OCI-M1 (cell line): ENCODE measurements at places on chromosomes 7 and 10.

DNA sequence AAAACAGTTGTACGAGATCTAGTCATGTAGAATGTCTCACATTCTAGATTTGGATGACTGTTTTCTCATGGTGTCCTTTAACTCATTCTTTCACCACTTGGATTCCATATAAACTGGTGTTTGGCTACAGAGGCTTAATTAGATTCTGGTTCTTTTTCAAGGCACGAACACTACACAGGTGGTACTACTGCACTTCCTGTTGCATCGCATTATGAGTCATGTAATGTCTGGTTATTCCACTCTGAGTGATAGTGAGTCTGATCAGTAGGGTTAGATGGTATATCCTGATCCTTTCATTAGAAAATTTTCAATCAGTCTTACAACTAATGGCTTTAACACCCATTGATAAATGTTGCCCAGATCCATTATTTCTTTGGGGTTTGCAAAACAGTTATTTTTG lies 11.2 kb upstream of the AKAP9 start:
- DNase-seq: no peak

- peak; percentile 61 for DNase-seq
Observed at GRCh38 chr10:133275684-133276092, 980 bp downstream of the ADAM8 start.

GRCh38 chr7:56007167-56007652 lies 42.8 kb downstream of the NIPSNAP2 start:
- DNase-seq: no peak

- no peak for DNase-seq
Observed at GRCh38 chr7:140828741-140829140, 96.0 kb downstream of the BRAF start.

- DNase-seq: no peak
Observed at GRCh38 chr7:50921114-50921813, 138.6 kb upstream of the GRB10 start.

GRCh38 chr10:79255007-79255507 lies 92.2 kb upstream of the PPIF start:
- no peak for DNase-seq

DNA sequence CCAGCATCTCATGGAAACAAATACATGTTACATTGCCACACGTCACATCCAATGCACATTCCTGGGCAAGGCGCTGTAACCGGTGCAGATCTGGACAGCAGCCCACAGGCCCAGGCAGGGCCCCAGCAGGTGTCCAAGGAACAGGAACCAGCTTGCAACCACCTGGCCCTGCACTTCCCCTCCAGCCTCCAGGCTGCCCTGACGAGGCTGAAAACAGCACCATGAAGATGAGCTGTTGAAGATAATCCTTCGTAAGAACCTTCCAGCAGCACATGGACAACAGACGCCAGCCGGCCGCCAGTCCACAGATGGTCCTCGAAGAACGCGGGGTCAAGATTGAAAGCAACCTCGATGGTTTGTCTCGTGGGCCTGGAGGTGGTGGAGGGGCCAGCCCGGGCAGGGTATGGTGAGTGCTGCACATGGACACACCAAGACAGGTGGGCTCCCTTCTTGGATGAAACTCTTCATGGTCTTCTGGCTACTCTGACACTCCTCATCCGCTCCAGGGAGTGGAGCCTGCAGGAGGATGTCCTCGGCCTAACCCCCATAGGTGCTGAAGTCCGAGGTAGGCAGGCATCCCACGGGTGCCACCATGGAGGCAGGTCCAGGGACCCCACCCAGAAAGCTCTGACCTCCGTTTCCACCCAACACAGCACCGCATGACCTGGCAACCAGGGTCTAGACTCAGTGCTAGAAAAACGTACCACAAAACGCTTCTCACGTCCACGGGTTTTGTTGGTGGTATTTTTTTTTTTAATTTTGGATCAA lies 22.9 kb downstream of the PDGFA start:
- DNase-seq: no peak

DNA sequence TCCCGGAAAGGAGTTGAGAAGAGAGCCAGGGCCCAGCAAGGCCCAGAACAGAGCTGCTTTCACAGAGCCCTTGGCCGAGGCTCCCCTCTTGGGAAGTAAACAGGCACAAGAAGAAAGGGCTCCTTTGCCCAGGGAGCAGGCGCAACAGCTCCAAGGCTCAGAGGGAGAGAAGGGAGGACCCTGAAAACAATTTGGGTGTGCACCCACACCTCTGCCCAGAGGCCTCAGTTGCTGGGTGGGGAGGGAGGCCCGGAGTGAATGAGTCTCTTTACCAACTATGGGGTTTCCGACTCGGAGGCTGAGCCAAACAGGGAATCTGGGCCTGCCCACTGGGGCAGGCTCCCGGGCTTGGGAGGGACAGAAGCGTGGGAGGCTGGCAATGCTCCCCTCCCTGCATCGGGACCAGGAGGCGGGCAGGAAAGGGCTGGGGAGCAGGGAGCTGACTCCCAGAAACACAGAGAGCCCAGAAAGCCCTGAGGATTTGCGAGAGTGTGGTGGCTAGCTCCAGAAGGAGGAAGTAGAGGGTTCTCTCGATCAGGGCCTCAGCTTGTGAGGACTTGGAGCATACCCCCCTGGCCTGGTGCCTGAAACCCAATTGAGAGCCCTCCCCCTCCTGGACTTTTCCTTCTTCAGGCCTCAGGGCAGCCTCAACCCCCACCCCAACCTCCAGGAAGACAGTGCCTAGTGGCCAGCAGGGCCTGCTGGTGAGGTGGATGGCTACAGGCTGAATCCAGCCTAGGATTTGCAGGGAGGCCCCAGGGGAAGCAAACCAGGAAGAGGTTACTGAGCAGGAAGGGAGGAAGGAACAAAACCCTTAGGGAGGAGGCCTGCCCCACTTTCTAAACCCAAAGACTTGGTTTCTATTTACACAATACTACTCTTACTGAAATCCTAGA lies 6.2 kb downstream of the C10orf105 start:
- DNase-seq: peak; percentile 82

DNA sequence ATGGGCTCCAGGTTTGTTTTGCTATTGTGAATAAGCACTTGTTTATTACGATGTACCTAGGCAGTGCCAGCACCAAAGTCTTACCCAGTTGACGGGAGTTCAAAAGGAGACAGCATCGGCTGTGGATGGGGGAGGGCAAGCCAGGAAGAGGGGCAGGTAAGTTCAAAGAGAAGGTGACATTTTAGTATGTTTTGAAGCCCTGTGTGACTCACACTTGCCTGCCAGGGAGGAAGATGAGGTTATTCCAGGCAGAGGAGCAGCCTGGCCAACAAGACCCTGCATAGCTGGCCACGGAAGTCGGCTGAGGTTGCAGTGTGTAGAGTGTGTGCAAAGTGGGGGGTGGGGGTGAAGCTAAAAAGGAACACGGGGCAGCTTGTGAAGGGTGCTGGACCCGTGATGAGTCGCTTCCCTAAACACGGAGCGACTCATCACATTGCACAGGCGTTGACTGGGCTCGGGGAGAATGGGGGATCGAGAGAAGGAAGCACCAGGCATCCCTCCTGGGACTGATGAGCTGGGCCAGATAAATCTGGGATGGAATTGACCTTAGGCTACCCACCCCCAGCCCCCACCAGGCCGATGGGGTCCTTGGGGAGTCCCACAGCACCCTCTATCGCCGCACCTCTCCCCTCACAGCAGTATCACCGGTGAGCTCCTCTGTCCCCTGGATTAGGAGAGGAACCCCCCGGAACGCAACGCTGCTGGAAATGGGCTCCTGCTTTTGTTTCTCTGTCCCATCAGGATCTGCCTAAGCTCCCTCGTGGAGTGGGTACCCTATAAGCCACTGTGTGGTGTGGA lies 97.9 kb upstream of the IKZF1 start:
- DNase-seq: no peak

GRCh38 chr10:96646301-96646700 lies 59.5 kb upstream of the TM9SF3 start:
- DNase-seq: no peak

DNA sequence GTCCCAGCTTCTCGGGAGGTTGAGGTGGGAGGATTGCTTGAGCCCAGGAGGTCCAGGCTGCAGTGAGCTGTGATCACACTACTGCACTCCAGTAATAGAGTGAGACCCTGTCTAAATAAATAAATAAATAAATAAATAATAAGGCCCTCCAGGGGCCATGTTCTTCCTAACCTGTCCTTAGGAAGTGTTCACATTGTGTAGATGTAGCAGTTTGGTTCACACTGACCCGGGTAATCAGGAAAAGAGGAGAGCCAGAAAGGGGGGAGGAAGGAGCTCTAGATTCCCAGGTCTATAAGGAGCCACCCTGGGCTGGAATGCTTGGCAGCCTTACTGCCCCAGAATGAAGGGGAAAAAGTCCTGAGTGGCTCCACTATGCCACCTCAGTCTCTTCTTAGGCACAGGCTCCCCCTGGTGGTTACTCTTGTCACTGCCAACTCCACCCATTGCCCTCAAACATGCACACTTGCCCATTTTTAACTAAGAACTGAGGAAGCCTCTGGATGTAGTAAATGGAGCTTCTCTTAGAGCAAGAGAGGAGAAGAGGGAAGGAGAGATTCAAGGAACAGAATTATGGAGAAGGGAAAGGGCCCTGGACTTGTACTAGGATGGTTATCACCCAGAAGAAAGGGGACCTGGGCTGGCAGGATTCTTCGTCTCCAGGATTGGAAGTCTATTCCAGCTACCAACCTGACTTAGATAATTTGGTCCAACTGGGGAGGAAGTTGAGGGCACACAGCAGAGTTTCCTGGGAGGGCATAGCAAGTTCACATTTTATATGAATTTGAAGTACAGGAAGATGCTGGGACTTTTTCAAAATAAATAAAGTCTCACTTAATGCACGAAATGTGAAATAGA lies 7.8 kb downstream of the HPS6 start:
- peak; percentile 90 for DNase-seq

GRCh38 chr7:29565634-29565981 lies 2.0 kb downstream of the PRR15 start:
- DNase-seq: no peak

DNA sequence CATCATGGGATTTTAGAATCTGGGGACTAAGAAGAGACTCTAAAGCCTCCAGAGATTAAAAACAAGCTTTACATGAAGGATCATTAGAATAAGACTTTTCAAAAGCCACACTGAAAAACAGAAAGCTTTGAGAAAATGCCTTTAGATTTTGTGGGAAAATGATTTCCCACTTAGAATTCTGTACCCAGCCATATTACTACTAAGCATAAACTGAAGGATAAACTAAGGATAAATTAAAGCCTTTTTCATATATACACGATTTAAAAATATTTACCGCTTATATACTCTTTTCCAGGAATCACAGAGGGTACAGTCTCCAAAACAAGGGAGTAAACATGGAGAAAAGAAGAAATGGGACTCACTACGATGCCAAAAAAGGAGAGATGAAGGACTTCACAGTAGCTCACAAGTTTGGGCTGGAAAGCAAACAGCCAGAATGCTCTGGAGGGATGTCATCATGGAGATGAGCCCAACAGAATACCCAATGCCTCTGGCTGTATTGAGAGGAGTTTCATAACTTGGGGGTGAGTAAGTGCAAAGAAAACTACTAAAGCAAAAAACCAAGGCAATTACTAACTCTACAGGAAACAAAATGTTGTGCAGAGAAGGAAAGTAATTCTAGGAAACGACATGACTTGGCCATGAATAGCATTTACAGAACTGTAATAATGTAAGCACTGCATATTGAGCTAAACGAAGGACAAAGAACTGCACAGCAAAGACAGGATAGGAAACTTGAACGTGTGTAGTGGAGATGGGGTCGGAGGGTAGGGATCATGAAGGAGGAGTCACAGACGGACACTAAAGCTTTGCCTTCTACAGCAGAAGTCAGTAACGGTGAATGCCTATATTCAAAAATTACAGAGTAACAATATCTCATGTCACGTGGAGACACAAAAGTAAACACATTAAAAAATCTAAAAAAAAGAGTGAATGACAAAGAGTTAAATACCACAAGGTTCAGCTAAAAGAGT lies 61.4 kb upstream of the ASAH2 start:
- no peak for DNase-seq

DNA sequence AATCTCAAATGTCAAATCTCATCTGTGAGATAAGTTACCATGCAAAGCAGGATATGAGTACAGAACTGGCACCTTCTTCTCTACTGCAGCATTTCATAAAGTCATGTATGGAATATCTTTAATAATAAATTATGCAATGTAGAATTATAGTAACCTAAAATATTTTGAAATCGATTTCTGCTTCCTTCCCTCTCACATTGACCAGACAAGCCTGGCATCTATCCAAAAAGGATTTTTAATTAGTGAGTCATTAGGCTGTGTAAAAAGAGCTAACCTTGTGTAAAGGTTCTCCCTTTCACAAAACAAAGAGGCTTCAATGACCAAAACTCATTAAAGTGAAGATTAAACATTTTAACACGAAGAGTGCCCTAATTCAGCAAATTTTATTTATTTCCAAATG lies 48.8 kb upstream of the EXOC6 start:
- no peak for DNase-seq

DNA sequence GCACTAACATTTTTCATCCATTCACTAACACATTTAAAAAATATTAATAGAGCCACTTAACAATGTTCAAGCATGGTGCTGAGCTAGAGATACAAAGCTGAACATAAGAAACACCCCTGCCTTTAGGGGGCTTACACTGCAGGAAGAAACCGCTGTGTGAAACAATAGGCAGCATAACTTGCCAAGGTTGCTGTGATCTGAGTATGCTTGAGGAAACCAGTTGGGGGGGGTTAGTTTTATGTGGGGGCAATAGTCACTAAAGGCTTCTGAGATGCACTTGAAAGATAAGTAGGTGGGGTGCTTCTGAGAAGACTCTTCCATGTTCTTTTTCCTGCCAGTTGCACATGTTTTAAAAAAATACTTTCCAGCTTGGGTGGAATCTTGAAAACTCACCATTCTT lies 2.8 kb downstream of the RBM17 start:
- no peak for DNase-seq

DNA sequence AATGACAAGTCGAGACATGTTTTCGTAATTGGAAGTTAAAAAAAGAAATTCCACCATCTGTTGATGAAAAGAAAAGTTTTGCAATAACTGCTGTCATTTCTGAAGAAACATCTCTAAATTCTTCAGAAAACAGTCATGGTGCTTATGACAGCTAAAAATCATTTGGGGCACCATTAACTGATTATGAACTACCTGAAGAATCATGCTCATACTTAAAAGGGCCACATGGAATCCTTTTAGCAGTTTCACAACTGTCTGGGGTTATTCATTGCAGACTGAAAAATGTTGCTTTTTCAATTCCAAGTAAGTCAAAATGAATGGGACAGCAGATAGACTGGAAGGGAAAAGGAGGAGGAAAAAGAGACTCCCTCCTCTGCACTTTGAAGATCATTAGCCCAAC lies 134.2 kb downstream of the CHN2 start:
- peak; percentile 19 for DNase-seq

DNA sequence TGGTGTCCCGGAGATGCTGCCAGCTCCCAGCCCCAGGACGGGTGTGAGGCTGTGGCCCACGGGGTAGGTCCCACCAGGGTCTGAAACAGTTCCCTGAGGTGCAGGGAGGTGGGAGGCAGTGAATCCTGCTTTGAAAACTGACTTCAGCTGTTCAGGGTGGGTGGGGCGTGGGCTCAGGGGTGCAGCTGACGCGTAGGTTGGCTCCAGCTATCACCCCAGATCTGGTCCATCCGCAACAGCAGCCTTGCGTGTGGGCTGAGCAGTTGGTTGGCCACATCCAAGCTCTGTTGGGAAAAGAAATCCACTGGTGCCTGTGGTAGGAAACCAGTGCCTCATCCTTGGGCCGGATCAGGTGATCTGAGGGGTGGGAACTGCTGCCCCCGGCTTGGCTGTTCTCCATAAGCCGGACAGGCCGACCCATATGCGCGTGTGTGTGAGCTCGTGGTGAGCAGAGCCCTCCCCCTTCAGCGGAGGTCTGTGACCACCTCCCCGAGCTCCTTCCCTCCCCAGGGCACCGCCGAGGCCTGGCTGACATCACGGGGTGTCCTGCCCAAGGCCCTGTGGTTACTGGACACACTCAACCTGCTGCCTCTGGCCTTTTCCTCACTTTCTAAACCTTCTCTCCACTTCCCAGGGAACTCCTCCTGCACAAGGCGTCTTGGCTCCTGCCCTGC lies 15.4 kb upstream of the FAM20C start:
- DNase-seq: no peak
